ENCODE measurements at places on chromosomes 1 and 21. TPM values are rescaled to one million over a fixed set of nuclear protein-coding genes. Genes with fewer than 3 reads are reported as not detected.
A peak's percentile ranks its signal among the peaks of the same experiment; 100 is the strongest.

The FAAH gene
- total RNA-seq, result 3.8 TPM

The KRTAP6-2 gene
- total RNA-seq, result not detected

The VCAM1 gene
- total RNA-seq, result 81.5 TPM

The S100A12 gene
- not detected for total RNA-seq

DNA sequence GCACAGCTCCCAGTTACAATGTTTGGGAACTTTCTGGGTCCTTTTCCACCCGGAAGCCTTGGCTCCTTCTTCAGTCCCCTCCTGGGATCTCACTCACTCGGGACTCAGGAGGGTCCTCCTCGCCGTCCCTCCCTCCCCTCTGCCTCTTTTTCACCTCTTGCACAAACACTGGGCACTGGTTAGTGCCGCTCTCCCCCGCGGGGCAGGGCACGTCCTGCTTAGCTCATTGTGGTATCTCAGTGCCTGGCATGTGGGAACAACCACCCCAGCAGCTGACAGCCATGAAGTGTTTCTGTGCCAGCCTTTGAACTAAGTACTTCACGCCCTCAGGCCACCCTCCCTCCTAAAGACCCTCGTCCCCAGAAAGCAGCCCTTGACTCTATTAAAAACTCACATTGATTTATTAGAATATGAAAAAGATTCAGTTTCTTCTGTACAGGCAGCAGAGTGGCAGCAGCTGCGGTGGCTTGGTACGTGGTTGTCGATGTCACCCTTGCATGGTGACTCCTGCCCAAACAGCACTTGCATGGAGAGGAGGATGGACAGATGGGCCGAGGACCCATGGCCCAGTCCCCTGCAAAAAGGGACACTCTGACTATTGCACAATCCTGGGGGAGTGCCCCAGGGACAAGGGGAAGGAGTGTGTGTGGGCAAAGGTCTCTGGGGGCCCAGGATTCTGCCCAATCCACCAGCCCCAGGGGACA, 56.3 kb downstream of the SLC9A1 start:
- DNase-seq, result no peak

- no peak for DNase-seq
Observed at GRCh38 chr1:70503358-70503757, 92.3 kb downstream of the CTH start.

DNA sequence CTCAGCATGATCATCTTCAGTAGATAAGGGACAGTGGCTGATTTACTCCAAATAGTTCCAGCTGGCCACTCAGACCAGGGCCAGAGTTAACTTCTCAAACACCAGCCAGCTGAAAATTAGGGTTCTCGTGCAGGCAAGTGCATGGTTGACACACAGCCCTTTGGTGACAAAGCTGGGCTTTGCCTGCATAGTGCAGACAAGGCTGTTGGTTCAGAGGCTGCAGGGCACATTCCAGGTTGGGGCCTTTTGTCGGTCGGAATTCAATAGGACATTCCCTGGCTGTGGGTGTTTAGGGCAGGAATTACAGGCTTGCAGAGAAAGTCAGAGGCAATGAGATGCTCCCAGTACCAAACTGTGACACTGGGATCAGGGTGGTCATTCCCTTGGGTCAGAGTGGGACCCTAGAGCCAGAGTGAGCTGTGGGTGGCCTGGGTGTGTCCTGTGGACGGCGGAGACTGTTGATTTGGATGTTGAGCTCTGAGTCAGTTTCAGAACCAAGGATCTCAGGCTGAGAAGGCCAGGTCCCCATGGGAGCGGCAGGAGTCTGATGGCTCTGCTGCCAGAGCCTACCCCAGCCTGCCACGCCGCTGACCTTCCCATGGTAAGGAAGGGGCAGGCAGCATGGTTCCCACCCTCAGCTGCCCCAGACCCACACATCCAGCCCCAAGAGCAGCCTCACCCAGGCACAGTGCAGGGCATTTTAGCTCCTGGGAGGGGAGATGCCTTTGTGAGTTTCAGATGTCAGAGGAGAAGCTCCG, 56.2 kb downstream of the STUM start:
- DNase-seq, result no peak

DNA sequence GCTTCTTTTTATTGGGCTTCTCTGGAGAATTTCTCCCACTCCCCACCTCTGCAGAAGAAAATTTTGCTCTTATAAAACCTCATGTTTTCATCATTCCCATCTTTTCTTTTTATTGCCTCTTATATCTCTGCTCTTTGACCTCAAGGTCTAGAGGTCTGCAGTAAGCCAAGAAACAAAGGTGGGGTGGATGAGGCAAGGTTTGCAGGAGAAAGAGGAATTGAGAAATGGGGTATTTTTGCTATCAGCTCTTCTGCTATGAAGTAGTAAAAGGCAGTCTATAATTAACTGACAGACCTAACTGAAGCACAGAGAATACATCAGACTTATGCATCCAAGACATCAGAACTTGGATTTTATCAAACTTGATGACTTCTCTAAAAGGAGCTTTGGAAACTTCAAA, 22.9 kb downstream of the SYT11 start:
- DNase-seq, result no peak

- no peak for DNase-seq
Observed at GRCh38 chr1:177934927-177935326, 34.9 kb downstream of the SEC16B start.

DNA sequence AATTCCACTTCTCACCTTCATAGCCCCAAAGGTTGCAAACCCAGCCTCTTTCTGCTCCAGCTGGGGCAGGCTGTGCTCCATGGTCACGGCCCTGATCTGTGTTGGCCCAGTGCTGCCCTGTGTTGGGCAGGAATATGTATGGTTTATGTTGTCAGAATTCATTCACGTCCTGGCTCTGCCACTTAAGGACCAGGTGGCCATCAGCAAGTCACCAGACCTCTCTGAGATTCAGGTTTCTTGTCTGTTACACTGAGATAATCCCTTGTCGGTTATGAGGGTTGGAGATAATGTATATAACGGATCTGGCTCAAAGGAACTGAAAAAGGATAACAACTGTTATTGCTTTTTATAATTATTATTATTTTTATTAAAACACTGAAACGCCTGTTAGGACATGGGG, 39.1 kb upstream of the SELENON start:
- DNase-seq, result no peak

DNA sequence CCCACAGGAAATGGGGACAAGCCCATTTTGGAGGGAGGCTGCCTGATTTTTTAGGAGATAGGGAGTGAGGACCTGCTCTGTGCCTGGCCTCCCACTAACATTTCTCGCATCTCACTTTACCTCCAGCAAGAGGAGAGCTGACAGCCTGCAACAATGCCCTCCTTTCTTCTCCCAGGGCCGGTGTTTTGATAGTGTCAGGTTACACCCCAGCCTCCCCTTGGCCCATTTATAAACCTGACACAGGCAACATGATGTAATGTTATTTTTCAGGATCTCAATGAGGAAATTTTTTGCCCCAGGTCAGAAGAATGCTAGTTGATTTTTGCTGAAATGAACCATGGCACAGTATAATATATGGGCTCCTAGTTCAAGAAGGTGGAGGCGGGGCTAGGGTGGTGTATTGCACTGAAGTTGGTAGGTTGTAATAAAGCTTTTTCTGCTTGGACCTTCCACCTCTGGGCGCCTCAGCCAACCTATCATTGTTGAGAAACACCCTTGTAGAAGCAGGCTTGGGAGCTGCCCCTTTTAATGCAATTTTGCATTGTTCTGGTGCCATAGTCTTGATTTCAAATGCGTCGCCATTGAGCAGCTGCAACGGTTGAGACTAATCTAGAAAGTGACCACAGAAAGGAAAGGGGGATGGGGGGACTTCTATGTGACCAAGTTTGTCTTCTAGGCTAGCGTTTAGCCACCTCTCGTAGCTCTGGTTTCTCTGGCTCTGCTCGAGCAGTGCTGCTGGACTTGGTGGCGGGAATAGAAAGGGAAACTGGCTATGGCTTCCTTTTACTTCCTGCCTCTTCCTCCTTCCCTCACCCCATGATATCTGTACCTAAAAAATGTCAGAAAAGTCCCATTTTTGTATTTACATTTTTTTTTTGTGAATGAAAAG, 53.0 kb downstream of the PBX1 start:
- peak; percentile 94 for DNase-seq

- no peak for DNase-seq
Observed at GRCh38 chr1:233304489-233305102, 9.1 kb upstream of the PCNX2 start.

DNA sequence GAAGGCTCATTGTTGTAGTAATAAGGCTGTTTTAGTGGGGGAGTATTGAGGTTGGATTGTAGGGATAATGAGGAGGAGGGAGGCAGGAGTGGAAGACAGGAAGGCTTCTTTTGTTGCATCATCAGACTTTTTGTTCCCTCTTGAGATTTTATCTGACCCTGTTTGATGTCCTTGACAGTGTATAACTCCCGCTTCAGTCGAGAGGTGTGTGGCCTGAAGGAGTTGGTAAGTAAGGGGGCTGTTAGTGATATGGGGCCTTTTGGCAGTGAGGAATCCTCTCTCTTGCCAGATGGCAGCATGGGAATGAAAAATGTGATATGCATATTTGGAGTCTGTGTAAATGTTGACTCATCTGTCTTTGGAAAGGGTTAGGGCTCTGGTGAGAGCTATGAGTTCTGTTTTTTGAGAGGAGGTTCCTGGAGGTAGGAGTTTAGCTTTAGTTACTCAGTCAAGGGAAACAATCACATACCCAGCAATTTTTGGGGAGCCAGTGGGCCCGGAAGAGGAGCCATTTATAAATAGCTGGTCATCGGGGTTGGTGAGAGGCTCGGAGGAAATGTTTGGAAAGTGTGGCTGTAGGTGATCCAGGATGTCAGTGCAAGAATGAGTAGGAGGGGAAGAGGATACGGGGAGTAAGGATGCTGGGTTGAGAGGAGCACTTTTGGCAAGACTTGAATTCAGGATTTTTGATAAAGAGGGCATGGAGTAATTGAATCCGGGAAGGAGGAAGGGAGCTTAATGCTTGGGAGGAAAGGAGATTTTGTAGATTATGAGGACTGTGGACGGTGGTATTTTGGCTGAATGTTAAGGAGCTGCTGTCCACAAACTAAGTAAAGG, 136.7 kb upstream of the ETV3 start:
- DNase-seq, result peak; percentile 57

DNA sequence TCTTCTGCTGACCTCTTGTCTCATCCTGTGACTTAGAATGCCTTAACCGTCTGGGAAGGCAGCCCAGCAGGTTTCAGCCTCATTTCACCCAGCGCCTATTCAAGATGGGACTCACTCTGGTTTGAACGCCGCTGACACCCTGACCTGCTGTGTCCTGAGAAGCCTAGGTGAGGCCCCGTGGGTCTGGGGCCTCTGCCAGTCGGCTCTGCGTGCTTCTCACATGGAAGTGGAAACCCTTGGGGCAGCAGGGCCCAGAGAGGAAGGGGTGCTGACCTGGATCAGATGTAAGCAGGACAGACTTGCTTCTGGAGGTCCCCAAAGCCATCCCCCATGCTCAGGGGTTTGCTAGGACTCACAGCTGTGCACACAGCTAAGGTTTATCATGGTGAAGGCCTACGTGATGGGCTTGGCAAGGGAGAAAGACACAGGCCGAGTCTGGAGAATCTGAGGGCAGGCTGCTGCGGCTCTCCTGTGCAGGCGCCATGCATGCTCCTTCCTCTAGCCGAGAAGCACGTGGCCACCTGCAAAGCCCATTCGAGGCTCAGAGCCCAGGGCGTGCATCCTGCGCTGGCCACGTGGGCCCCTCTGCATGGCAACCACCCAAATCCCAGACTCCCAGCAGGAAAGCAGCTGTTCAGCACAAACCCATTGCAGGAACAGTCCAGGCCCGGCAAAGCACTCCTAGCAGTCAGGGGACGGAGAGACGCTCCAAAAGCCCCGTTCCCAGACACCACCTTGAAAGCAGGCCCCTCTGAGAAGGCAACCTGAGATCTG, 3.8 kb downstream of the TRPM2 start:
- DNase-seq, result no peak

GRCh38 chr1:18722270-18722669, 91.6 kb downstream of the PAX7 start:
- no peak for DNase-seq

DNA sequence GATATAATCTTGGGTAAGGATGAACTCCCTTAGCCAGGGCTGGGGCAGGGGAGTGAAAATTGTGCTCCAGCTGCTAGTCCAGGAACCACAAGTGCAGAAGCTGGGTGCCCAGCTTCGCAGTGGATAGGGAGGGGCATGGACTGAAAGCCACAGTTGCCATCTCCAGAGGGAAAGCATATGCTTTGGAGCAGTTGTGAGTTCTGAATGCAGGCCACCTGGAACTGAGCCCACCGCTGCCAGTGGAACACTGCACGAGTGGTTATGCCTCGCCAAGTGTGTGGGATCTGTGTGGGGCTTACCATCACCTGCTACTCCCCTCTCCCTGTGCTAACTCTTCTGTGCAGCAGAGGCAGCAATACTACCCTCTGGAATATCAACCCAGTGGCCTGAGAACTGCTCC, 158.4 kb upstream of the DPT start:
- no peak for DNase-seq

GRCh38 chr1:219086956-219087469, 86.7 kb upstream of the LYPLAL1 start:
- DNase-seq, result no peak

Measured in Daoy (cell line).